ENCODE measurements at places on chromosomes 11 and 22. TPM values are rescaled to one million over a fixed set of nuclear protein-coding genes. Genes with fewer than 3 reads are reported as not detected.

Gene ROBO4
- 7.6 TPM for total RNA-seq

DNA sequence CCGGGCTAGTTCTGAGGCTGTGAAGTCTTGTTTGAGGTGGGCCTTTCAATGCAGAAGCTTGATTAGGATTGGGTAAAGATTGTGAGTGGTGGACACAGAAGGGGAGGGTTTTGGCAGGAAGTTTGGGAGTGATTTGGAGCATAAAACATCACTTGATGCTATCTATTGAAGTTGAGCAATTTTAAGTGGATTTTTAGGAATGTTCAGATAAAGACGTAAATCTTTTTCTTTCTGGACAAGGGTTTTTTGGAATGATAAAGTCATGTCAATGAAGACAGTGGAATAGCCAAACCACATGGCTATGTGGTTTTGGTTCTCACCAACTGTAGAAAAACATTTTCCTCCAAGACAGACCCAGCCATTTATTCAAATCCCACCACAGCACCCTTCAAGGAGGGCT lies 111.2 kb upstream of the SNX19 start:
- DNase-seq, result no peak
- no peak overlapping the region for H3K27ac ChIP-seq
- H3K27me3 ChIP-seq, result no peaks in the 10 kb centered on the region
- H3K4me1 ChIP-seq, result no peaks in the 10 kb centered on the region
- H3K36me3 ChIP-seq, result no peaks in the 10 kb centered on the region

Gene TRIM6
- 0.35 TPM for total RNA-seq

DNA sequence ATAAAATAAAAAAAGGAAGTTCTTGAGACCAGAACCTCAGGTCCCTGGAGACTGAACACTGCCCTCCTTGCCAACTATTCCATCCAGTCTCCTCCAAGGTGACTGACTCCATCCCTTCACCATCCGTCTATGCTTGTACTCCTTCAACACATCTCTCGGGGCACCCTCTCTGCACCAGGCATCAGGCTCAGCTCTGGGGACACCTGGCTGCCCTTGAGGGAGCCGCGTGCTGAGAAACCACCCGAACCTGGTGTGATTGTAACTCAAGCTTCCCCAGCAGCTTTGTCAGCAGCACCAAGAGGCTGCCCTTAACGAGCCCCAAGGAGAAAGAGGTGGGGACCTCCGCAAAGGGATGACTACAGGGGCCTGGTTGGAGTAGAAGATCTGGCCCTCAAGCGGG lies 1.7 kb downstream of the PTPN5 start:
- DNase-seq, result no peak
- no peaks in the 10 kb centered on the region for H3K4me1 ChIP-seq
- no peaks in the 10 kb centered on the region for H3K36me3 ChIP-seq
- no peak overlapping the region for H3K4me3 ChIP-seq

DNA sequence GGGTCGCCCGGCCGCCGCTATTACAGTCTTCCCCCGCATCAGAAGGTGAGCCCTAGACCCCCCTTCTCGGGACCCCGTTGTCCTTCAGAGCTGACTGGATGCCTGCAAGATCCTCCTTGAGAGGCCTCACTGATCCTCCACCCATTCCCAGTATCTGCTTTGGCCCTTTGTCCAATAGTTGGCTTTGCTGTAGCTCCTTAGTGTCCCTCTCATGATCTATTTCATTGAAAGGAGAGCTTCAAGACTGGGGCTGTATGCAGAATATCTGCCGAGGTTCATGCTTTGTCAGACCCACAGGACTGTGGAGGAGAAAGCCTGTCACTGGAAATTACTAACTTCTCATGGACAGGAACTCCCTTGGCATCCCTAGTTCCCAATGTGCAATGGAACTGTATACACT lies 499 bp downstream of the DLAT start:
- DNase-seq, result no peak
- H3K27me3 ChIP-seq, result no peaks in the 10 kb centered on the region
- H3K4me1 ChIP-seq, result peaks cover 17% of the 10 kb centered on the region

DNA sequence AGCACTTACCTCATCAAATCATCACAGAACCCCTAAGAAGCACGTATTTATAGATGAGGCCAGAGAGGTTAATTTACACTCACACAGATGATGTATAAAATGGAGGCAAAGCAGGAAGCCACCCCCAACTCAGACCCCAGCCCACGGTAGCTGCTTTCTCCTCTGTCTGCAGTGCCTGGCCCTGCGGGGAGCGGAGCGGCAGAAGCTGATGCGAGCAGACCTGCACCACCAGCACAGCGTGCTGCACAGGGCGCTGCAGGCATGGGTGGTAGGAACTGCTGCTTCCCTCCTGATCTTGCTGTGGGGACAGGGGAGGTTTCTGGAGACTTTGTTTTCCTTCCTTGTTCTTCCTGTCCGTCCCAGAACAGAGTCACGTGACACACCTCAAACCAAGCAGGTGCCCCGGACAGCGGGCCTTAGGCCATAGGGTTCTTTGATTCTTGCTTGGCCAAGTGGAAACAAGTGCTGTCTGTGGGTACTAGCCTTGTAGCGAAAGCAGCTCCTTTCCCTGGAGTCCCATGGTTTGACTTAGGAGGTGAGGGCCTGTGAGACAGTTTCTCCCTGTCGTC lies 57.8 kb downstream of the PISD start:
- H3K36me3 ChIP-seq, result no peaks in the 10 kb centered on the region
- H3K4me3 ChIP-seq, result no peak overlapping the region
- H3K27ac ChIP-seq, result no peak overlapping the region
- H3K27me3 ChIP-seq, result no peaks in the 10 kb centered on the region
- no peak for DNase-seq
- H3K4me1 ChIP-seq, result no peaks in the 10 kb centered on the region

- H3K27ac ChIP-seq, result no peak overlapping the region
- H3K27me3 ChIP-seq, result no peaks in the 10 kb centered on the region
- DNase-seq, result peak; percentile 34
- no peaks in the 10 kb centered on the region for H3K4me1 ChIP-seq
- no peaks in the 10 kb centered on the region for H3K36me3 ChIP-seq
- no peak overlapping the region for H3K4me3 ChIP-seq
Measured at GRCh38 chr22:23128269-23129108, 13.3 kb downstream of the RSPH14 start.

Gene TESMIN
- 0.16 TPM for total RNA-seq

Gene NEFH
- not detected for total RNA-seq

GRCh38 chr11:107590460-107591377 lies at the start of gene ELMOD1:
Gene ELMOD1 (plus strand): TSS chr11:107591147. CDS start chr11:107618190, 27,043 bp downstream.
- no peaks in the 10 kb centered on the region for H3K27me3 ChIP-seq
- H3K36me3 ChIP-seq, result no peaks in the 10 kb centered on the region
- peaks cover 22% of the 10 kb centered on the region for H3K4me1 ChIP-seq
- H3K27ac ChIP-seq, result peak within 1 kb of the TSS; percentile 3

Gene MRGPRE
- not detected for total RNA-seq

- peak overlapping the region; percentile 96 for H3K27ac ChIP-seq
- peaks cover 45% of the 10 kb centered on the region for H3K4me1 ChIP-seq
- no peaks in the 10 kb centered on the region for H3K27me3 ChIP-seq
- DNase-seq, result no peak
- no peaks in the 10 kb centered on the region for H3K36me3 ChIP-seq
Measured at GRCh38 chr22:19291218-19291579, 320 bp downstream of the CLTCL1 start.

DNA sequence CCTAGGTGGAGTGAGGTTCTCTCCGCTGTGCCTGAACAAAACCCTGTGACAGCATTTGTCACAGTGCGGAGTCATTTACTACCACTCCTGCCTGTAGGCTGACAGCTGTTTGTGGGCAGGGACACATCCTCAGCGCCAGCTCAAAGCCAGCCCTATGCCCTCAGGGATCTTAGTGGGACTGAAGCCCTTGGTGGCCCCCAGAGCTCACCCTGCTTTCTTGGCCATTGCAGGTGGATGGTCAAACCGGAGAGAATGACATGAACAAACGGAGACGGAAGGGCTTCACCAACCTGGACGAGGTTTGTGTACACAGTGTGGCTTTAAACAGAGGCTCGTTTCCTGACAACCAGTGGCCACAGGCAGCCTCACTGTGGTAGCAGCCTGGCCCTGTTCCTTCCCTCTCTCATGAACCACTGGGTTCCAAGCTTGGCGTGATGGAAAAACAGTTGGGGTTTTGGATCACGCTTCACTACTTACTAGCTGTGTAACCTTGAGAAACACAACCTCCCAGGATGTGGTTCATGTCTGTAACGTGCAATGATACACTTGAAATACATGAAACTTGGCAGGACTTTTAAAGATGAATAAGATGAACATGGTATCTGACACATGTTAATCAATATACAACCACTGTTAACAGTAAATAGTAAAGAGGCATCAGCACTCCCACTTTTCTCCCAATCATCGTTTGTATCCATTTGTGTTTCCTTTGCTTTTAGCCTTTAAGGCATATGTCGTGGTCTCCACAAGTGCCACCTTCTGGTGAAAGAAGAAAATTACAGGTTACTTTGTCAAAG lies 125.8 kb downstream of the MICAL2 start:
- H3K4me3 ChIP-seq, result no peak overlapping the region
- peak overlapping the region; percentile 73 for H3K27ac ChIP-seq
- H3K27me3 ChIP-seq, result no peaks in the 10 kb centered on the region
- no peak for DNase-seq

DNA sequence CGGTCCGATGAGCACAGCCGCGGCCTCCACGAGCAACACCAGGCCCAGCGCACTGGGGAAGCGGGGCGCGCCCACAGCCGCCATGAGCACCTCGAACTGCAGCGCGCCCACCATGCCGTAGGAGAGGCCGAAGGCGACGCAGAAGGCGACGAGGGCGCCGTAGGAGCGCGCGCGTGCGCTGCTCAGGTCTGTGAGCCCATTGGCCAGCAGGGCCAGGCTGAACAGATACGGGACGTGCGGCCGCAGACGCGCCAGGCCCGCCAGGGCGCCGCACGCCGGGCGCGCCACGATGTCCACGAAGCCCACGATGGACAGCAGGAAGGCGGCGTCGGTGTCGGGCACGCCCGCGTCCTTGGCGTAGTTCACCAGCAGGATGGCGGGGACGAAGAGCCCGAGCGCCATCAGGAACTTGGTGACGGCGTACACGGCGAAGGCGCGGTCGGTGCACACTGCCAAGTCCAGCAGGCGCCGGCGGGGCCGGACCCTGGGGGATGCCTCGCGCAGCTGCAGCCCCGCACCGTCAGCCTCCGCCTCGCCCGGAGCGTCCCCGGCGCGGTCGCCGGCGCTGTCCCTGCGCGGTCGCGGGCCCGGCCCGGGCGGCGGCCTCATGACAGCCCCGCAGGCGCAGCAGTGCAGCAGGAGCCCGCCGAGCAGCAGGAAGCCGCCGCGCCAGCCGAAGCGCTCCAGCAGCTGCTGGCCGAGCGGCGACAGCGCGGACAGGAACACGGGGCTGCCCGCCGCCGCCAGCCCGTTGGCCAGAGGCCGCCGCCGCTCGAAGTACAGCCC lies 2.9 kb downstream of the SLC16A8 start:
- peaks cover 15% of the 10 kb centered on the region for H3K27me3 ChIP-seq
- H3K27ac ChIP-seq, result no peak overlapping the region
- H3K4me3 ChIP-seq, result peak overlapping the region; percentile 53
- no peaks in the 10 kb centered on the region for H3K36me3 ChIP-seq
- no peak for DNase-seq
- peaks cover 15% of the 10 kb centered on the region for H3K4me1 ChIP-seq

- no peak overlapping the region for H3K4me3 ChIP-seq
- no peak for DNase-seq
- no peaks in the 10 kb centered on the region for H3K36me3 ChIP-seq
- H3K27ac ChIP-seq, result no peak overlapping the region
- H3K4me1 ChIP-seq, result no peaks in the 10 kb centered on the region
Measured at GRCh38 chr11:99766811-99767210, 746.1 kb downstream of the CNTN5 start.

Gene OSBPL5
- total RNA-seq, result 14.5 TPM

DNA sequence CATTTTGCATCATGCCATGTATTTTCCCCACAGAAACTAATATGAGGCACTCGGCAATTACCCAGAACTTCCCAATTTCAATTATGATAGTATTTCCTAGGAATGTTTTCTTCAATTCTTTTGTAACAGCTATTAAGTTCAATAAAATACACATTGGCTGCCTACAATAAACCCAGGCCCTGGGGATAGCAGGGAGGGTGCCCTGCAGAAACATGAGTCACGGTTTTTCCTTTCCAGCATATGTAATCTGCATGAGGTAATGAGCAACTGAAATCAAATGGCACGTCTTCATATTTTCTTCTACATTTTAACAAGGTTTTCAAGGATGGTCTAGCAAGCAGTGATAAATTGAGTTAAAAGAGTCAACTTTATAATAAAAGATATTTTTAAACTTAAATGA lies 32.0 kb downstream of the GUCY1A2 start:
- H3K27ac ChIP-seq, result peak overlapping the region; percentile 33
- H3K4me1 ChIP-seq, result no peaks in the 10 kb centered on the region
- no peak overlapping the region for H3K4me3 ChIP-seq

Gene ELMOD1
- total RNA-seq, result 1.4 TPM

- no peak for DNase-seq
- peaks cover 7% of the 10 kb centered on the region for H3K4me1 ChIP-seq
- peaks cover 3% of the 10 kb centered on the region for H3K27me3 ChIP-seq
- no peak overlapping the region for H3K4me3 ChIP-seq
- no peaks in the 10 kb centered on the region for H3K36me3 ChIP-seq
Measured at GRCh38 chr11:64726867-64727530, 4.0 kb upstream of the NRXN2 start.

Gene F2
- 3.0 TPM for total RNA-seq

GRCh38 chr22:37552524-37553163 lies 7.6 kb upstream of the CDC42EP1 start:
- peaks cover 13% of the 10 kb centered on the region for H3K4me1 ChIP-seq
- no peak overlapping the region for H3K4me3 ChIP-seq
- no peak for DNase-seq
- H3K27ac ChIP-seq, result peak overlapping the region; percentile 76
- H3K36me3 ChIP-seq, result no peaks in the 10 kb centered on the region
- H3K27me3 ChIP-seq, result no peaks in the 10 kb centered on the region

GRCh38 chr11:6538456-6538855 lies 41.4 kb downstream of the DNHD1 start:
- no peak overlapping the region for H3K4me3 ChIP-seq
- H3K27me3 ChIP-seq, result no peaks in the 10 kb centered on the region
- no peak overlapping the region for H3K27ac ChIP-seq
